ENCODE measurements at places on chromosomes 6 and 20.

- no peak for DNase-seq
Measured at GRCh38 chr6:168469521-168469920, 28.5 kb downstream of the SMOC2 start.

GRCh38 chr6:167828325-167828956, 1.7 kb downstream of the AFDN start:
- DNase-seq = no peak

DNA sequence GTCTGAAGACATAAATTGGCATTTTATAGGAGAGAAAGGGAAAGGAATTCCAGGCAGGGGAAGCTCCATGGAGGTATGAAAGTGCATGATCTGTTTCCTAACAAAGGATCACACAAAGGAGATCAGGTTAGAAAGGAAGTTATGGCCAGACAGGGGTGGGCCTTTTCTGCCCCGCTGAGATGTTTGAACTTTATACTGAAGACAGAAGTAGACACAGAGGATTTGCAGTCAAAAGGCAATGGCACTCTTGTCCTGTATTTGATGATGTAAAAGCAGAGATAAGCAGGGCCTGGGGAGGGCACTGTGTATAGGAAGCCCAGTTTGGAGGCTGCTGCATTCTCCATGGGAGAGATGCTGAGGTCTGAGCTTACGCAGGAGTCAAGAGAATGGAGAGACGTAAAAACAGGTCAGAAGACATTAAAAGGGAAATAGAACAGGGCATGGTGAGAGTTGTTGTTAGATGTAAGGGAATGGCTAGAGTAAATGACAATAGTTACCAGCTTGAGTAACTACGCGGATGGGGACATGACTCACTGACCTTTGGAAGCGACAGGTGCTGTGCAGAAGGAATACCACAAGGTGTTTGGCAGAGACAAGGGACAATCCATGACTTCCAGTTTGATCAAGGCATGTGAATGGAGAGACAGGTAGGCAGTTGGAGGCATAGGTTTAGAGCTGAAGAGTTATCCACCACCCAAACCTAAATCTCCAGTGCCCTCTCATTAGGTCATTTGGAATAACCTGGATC, 190.6 kb upstream of the SASH1 start:
- DNase-seq = no peak

DNA sequence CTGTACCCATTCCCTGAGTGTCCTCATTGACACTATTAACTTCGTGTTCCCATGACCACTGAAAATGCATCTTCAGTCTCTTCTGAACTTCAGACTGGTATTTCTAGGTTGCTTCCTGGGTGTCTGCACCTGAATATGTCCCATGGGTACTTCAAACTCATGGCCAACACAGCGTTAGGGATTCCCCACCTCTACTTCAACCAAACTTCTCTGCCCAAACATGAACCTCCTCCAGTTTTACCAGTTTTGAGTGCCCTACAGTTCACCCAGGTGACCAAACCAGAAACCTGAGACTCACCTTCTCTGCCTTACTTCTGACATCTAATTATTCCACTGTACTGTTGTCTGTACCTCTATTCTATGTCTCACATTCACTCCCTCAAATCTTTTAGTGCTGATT, 99.5 kb upstream of the SUPT3H start:
- DNase-seq = no peak

DNA sequence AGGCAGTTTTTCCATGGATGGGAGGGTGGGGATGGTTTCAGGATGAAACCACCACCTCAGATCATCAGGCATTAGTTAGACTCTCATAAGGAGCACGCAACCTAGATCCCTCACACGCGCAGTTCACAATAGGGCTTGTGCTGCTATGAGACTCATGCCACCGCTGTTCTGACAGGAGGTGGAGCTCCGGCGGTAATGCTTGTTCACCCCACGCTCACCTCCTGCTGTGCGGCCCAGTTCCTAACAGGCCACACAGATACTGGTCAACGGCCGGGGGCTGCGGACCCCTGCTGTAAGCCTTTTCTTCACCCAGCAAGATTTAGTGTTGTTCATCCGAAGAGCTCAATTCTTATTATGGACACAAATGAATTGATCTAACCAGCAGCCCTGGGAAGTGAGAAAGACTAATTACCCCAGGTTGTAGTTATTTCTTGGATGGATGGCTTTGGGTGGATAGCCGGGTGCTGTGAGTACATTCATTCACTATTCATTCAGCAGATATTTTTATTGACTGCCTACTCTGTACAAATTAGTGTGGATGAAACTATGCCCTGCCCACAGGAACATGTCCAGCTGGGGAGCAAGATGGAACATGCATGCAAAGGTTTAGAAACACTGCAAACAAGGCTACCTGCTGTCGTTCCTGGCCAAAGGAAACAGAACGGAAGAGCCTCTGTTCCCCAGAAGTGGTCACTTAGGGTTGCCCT, 57.2 kb downstream of the RIOK1 start:
- DNase-seq = no peak

- no peak for DNase-seq
Measured at GRCh38 chr6:115634131-115634530, 426.6 kb downstream of the FRK start.

GRCh38 chr6:105911106-105911629, 175.0 kb upstream of the PRDM1 start:
- DNase-seq = no peak
